ENCODE measurements at places on chromosomes 16 and 17.
A peak's percentile ranks its signal among the peaks of the same experiment; 100 is the strongest.

DNA sequence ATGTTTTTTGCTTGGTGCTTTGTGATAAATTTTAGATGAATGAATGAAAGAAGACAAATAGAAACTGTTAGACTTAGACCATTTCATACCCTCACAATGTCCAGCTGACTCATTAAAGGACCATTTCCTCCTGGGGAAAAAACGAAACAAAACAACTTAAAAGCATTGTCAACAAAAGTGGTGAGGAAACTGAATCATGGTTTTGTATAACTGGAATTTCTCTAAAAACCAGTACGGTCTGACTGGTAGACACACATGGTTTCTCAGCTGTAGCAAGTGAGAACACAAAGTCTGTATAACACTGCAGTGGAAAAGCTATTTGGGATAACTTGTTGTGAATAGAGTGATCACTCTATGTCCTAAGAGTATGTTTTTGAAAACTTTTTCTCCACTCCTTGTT is 5.3 kb upstream of the DDX52 start:
- peak; percentile 29 for DNase-seq

- no peak for DNase-seq
Measured at GRCh38 chr16:56211435-56211981, 20.2 kb downstream of the GNAO1 start.

DNA sequence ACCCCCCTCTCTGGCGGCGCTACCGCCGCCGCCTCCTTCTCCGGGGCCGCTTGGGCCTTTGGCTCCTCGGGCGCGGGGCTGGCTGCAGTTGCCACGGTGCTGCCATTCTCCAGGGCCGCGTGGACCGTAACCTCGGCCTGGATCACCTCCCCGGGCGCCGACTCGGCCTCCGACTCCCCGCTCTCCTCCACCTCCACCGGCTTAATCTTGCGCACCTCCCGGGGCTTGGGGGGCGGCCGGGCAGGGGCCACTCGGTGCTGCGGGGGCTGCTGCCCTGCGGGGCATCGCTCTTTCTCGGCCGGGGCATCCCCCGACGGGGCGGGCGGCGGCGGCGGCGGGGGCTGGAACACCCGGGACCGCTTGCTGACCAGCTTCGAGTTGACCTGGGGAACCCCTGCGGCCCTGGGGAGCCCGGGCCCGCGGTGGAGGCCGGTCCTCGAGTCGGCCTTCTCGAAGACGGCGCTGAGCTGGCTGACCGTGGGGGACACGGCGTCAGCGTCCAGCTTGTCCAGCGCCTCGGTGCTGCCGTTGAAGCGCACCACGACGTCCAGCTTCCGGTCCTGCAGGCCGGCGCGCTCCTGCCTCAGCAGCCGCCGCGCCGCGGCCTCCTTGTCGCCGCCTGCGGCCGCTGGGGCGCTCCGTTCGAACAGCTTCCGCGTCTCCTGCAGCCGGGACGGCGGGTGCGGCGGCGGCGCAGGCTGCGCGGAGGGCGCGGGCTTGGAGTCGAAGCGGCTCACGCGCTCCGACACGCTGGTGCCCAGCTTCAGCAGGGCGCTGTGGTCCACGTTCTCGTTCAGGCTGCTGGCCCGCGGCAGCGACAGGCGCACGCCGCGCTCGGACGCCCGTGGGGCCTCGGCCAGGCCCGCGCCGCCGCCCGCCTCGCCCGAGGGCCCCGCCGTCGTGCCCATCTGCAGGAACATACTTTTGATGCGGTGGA is 792 bp downstream of the PPP1R9B start:
- no peak for DNase-seq

- DNase-seq = no peak
Measured at GRCh38 chr17:65551267-65552040, 10.0 kb downstream of the AXIN2 start.

DNA sequence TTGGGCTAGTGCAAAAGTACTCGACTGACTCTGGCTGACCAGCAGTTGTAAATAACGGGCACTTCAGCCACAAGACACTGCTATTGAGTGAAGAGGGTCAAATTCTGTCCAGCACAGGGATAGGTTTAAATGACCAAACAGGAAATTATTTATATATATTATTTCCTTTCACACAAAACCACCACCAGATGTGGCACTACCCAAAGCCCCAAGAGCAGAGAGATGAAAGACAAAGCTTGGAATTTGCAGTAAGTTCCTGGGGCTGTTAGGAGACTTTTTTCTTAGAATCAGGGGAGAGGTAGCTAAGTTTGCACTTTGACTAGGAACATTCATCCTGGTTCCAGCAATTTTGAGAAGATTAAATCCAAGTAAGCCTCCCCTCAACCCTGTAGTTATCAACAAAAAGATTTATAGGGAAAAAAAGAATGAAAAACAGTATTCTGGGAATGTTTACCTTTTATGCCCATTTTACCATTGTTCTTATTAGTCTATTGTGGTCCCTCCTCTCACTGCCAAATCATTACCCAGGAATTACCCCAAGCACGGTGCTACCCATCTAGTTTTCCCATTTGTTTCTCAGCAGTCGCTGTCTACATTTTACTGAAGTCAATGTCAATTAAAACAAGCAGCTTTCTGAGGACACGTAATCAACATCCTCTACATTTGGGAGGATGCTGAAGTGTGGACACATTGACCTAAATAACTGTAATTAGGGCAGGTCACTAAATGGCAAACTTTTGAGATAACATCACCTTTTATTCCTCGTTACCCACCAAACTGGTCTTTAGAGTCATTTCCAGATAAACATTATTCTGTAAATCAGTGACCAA is 43.5 kb downstream of the GRB7 start:
- DNase-seq = no peak

DNA sequence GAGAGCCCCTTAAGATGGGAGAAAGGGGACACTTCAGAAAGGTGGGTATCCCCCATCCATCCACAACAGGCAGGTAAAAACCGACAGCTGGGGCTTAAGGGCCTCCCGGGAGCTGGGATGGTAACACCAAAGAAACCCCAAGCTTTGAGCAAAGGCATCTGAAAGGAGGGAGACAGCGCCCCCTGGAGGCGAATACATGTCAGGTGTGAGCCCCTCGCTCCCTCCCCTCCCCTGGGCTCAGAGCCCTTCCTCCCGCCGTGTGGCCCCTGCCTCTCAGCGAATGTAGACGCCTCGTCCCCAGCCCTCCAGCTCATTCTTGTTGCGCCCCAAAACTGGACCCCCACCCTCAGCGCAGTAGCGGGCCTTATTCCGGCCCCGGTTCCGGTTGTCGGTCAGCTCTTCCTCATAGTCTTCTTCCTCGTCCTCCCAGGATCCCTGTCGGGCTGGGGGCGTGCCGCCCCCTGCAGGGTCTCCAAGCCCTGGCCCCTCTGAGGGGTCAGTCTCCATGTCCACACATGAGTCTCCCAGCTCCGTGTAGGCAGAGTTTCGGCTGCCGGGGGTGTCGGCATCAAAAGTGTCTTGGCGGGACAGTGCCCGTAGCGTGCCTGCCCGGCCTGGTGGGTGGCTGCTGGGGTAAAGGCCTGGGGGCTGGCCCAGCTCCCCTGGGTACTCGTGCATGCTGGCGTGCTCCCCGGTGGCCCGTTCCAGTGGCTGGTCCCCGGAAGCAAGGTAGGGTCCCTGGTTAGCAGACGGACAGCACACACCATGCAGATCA is 9.1 kb upstream of the ARL5C start:
- no peak for DNase-seq
